ENCODE measurements at places on chromosomes 16 and 17.

- DNase-seq: no peak
Observed at GRCh38 chr17:40187238-40187637, 10.0 kb downstream of the RAPGEFL1 start.

DNA sequence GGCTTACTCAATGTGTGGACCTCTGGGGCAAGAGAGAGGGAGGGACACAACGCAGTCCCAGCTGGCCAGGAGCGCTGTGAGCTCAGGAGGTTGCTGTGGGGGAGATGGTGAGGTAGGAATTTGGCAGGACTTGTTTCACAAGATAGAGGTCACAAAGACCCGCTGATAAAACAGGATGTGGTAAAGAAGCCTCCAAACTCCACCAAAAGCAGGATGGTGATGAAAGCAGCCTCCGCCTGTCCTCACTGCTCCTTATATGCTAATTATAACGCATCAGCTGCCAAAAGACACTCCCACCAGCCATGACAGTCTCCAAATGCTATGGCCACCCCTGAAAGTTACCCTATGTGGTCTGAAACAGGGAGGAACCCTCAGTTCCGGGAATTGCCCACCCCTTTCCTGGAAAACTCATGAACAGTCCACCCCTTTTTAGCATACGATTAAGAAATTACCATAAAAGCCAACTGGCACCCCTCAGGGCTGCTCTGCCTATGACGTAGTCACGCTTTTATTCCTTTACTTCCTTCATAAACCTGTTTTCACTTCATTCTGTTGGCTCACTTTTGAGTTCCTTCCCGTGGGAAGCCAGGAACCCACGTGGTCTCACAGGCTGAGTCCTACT is 5.3 kb upstream of the EIF4A3 start:
- DNase-seq: no peak

GRCh38 chr17:48593840-48594537 is 410 bp upstream of the HOXB5 start:
- DNase-seq: peak; percentile 58

DNA sequence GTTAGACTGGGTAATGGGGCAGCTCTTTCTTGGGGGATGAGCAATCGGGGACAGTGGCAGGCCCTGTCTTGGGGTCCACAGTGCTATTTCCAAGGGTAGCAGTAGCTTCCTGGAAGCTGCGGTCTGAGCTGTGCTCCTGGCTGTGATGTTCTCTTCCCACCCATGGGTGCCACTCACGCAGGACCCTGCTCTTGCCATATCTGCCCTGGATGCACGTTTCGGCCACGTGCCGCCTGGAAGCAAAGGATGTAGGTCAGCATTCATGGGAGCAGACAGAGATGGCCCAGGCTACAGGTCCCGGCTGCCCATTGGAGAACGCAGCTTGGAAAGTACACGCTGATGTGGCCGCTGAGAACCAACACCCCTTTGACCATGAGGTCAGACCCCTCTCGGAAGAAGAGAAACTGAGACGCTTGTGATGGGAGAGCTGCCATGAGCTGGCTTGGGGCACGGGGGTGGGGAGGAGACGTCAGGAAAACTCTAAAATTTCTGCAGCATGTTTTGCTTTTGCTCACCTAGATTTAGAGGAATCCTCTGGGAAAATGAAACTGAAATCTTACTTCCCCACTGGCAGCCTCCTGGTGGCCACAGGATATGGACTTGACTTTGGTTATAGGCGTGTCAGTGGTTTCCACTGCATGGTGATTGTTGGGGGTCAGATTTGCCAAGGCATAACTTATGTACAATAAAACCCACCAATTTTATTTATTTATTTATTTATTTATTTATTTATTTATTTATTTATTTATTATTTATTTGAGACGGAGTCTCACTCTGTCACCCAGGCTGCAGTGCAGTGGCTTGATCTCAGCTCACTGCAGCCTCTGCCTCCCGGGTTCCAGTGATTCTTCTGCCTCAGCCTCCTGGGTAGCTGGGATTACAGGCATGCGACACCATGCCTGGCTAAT is 36.2 kb upstream of the IRF8 start:
- no peak for DNase-seq

GRCh38 chr17:29032857-29033197 is 10.1 kb upstream of the PIPOX start:
- no peak for DNase-seq

DNA sequence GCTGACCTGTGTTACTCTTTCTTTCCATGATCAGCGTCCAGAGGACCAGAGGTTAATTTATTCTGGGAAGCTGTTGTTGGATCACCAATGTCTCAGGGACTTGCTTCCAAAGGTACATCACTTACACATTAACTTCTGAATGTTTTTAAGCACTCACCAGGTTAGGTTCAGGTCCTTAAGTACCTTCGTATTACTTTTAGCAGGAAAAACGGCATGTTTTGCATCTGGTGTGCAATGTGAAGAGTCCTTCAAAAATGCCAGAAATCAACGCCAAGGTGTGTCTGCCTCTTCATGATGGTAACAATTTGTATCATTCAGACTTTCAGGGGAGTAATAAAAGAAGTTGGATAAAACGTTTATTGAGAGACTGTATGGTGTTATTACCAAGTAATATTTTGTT is 3.3 kb downstream of the HERPUD1 start:
- no peak for DNase-seq

- DNase-seq: peak; percentile 17
Observed at GRCh38 chr16:68590201-68590994, 51.3 kb downstream of the ZFP90 start.

GRCh38 chr17:53092072-53092471 is 730.7 kb upstream of the KIF2B start:
- DNase-seq: no peak

GRCh38 chr16:2008631-2009163 is 924 bp downstream of the ZNF598 start:
- no peak for DNase-seq

GRCh38 chr17:4479982-4480751 is 18.5 kb upstream of the SPNS2 start:
- no peak for DNase-seq

DNA sequence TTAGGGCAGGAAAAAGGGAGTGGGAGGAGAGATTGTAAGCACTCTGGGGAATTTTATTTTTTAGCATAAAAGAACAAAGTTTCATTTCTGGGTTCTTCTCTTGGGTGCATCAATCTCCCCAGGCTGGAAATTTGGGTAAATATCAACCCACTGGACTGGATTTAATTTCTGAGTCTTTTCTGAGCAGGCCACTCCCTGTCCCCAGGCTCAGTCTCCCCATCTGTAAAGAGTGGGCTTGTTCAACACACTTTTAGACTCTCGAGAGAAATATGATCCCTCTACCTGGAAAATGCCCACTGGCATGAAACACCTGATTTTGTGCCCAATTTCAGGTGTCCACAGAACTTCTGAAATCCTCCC is 617 bp upstream of the VTN start:
- DNase-seq: no peak

GRCh38 chr17:52159246-52160135 is 977 bp upstream of the CA10 start:
- no peak for DNase-seq

DNA sequence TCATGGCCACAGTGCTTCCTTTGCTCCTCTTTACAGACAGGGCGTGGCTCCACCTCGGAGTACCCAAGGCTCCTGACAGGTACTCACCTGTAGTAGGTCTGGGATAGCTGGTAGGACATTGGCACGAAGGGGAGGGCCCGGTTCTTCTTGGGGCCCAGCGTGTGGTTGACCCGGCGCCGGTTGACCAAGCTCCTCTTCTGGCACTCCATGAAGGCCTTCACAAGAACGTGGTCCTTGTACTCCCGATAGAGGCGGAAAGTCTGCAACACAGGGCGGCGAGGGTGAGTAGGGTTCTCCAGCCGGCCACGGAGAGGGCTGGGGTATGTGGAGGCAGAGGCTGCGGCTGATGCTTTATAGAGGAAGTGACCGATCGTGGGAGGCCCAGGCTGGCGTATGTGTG is 69.7 kb downstream of the IL21R start:
- DNase-seq: no peak

GRCh38 chr16:24825696-24826095 is 20.1 kb upstream of the SLC5A11 start:
- no peak for DNase-seq

DNA sequence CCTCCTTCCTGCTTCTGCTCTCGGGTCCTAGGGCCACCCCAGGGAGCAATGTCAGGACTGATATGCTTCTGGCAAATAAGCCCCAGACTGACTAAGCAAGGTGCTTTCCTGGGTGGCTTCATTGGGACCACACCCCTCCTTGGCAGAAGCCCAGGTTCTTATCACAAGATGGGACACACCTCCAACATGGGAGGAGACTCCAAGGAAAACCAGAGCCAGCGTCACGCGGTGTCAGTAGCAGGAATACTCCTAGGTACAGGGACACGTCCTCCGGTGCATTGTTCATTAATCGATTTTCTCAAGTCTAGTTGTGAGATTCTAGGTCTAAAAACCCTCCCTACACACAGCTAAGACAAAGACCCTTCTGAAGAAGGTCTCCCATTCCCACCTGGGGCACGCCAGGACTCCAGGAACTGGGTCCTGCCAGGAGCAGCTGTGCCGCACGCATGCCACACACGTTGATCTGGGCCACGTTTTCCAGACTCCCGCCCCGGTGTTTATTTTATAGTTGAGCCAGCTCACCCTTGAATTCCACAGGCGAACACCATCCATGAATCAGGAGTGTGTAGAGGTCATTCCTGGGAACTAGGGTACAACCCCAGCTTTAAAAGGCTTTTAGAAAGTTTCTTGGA is 30.8 kb downstream of the FA2H start:
- DNase-seq: no peak

GRCh38 chr17:38779965-38780752 is 19.2 kb downstream of the PIP4K2B start:
- no peak for DNase-seq

GRCh38 chr16:71358464-71358998 is at the start of gene CALB2:
Gene CALB2, plus strand, starts transcription at chr16:71358723. Its CDS starts 70 bp downstream, at chr16:71358793.
- DNase-seq: peak; percentile 30

DNA sequence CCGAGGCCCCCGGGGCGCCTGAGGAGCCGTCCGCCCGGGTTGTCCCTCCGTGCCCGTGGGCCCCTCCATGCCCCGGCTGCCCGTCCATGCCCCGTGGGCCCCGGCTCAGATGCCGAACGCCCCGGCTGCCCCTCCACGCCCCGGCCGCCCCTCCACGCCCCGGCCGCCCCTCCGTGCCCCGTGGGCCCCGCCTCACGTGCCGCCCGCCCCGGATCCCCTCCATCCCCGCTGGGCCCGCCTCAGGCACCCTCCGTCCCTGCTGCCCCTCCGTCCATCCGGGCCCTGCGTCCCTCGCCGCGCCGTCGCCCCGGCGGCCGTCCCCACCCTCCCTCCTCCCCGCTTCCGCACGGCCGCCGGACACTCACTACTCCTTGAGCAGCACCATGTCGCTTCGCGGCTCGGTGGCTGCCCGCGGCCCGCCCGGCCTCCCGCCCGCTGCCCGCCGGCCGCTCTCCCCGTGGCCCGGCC is 382 bp downstream of the PITPNA start:
- no peak for DNase-seq

DNA sequence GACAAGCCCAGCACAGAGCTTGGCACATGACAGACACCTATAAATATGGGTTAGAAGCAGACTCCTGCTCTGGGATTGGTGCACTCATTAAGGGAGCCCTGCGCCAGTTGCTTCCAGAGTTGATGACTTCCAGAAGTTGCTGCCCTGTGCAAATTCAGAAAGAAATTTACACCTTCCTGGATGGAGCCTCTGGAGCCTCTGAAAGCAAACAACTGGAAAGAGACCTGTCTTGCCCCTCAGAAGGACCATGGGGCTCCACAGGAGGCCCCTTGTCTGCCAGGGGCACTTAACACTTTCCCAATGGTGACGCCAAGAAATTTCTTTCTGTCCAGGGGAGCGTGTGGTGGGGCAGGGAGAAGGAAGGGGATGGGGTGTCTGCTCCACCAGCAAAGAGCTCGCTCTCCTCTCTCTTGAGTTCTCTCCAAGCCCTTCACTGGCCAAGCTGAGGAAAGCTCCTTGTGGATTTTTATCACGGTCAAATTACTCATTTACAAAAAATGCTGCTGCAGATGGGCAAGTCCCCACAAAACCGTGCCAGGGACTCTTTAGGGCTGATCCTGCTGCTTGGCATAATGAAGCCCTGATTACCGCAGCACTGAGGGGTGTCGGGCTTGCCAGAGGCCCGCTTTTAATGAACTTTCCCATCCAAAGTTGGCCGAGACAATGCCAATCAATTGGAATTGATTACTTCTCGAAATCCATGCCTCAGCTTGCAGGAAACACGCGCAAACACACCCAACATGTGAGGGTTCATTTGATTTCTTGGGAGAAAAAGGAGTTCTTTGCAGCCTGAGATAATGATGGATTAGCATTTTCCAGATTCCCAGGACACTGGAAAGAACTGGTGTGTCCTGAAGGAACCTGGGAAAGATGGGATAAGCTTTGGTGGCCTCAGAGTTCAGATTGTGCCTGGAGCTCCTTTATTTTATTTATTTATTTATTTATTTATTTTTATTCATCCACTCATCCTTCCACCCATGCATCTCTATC is 583.6 kb upstream of the CDH5 start:
- DNase-seq: no peak

GRCh38 chr17:27892866-27893769 is at the start of gene LYRM9:
Gene LYRM9, minus strand, starts transcription at chr17:27893365. Its CDS starts 10,671 bp downstream, at chr17:27882694.
- peak; percentile 89 for DNase-seq

DNA sequence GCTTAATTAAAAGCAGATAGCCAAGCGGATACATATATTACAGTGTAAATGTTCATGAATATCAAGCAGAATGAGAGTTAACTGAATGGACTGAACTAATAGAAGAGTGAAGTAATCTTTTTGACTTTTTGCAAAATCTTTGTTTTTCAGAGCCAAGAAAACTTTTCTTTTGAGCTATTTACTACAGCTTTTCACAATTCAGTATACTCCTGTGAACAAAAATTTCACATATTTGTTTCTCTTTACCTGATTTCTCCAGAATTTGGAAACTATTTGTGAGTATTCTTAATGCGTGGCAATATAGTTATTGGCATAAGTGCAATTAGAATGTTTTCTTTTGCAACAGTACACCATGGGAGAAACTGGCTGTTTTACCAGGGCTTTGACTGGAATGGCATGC is 9.1 kb upstream of the DUXB start:
- no peak for DNase-seq

- DNase-seq: no peak
Observed at GRCh38 chr17:47712330-47713023, 18.5 kb downstream of the TBKBP1 start.

Data from stimulated activated CD8-positive, alpha-beta memory T cell treated with anti-CD3 and anti-CD28 coated beads, Interleukin-2, amount 100 ng/mL, for 1 hour (primary cell).